ENCODE measurements at places on chromosomes 3 and 15.
A peak's percentile ranks its signal among the peaks of the same experiment; 100 is the strongest.

- DNase-seq, result no peak
These were observed 292.6 kb downstream of the SUCLG2 start for GRCh38 chr3:67361770-67362169.

GRCh38 chr3:68891280-68891943 is 40.9 kb downstream of the TAFA4 start:
- DNase-seq, result no peak

GRCh38 chr15:39881790-39882189 is 38.3 kb downstream of the GPR176 start:
- no peak for DNase-seq

- no peak for DNase-seq
These were observed 23.4 kb upstream of the GNB5 start for GRCh38 chr15:52214553-52214952.

GRCh38 chr15:75237316-75237982 is 20.7 kb upstream of the GOLGA6C start:
- DNase-seq, result no peak

GRCh38 chr3:17885986-17886385 is 143.6 kb upstream of the TBC1D5 start:
- DNase-seq, result no peak

GRCh38 chr15:74857082-74857655 is 14.2 kb upstream of the ULK3 start:
- DNase-seq, result no peak

DNA sequence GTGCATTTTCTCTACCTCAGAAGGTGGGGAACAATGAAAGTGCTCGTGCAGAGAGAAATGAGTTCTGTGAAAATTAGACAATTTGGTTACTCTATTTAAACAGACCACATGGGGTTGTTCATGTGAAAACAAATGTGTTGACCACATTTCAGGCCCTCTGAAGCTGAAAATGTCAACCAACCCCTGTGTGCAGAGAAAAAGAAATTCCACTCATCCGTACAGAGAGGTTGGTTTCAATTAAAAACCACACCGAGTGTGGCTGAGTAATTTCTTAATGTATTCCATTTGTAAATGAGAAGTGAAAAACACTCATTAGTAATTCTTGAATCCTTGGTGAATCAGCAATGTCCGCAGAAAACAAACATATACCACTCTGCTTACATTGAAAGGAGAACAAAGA is 46.9 kb upstream of the SLC7A14 start:
- no peak for DNase-seq

DNA sequence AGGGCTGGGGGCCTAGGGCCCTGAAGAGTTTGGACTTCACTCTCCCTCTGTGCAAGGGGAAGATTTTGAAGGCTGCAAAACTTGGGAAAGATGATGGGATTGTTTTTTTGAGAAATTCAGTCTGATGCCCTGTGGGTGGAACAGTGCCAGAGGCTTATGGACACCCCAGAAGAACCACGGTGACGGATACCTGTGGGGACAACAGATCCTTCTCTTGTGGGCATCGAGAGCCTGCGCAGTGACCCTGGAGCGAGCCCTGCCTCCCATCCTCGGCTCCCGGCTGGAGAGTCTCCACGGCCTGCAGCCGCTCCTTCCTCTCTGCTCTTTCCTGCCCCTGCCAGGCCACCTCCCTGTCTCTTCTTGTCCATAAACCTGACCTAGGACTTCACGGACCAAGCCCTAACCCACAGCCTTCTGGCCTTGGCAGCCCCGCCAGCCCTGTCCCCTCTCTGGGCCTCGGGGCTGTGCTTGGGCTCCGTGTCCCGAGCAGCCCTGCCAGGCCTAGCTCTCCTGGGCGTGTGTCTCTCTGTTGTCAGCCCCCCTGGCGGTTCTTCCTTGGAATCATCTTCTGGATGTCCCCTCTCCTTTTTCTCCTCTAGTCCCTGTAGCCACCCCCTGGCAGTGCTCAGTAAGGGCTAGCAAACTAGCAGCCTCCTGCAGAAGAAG is 98.4 kb downstream of the VGLL4 start:
- DNase-seq, result no peak

- DNase-seq, result no peak
These were observed 35.9 kb upstream of the TFRC start for GRCh38 chr3:196117809-196118208.

DNA sequence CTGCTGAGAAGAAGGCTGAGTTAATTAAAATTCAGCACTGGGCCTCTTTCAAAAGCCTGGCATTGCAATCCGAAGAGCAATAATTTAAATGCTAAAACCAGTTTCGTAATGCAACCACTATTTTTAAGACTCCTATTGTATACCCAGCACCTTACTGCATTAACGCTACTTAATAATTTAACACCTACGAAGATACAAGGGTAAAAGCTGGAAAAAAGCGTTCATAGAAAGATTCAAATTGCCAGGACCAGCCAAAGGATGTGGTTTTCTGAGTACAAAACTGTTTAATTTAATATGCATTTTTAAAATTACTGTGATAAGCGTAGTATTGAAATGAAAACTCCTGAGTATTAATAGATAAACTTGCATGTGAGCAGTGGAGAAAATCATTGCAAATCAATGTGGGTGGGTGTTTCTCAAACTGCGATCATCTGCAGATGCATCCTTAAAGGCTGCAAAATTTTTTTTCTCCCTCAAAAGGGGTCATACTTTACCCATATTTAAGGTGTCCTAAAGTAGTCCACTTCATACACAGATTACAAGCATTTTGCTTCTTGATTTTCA is 12.9 kb upstream of the RASGRP1 start:
- DNase-seq, result no peak

DNA sequence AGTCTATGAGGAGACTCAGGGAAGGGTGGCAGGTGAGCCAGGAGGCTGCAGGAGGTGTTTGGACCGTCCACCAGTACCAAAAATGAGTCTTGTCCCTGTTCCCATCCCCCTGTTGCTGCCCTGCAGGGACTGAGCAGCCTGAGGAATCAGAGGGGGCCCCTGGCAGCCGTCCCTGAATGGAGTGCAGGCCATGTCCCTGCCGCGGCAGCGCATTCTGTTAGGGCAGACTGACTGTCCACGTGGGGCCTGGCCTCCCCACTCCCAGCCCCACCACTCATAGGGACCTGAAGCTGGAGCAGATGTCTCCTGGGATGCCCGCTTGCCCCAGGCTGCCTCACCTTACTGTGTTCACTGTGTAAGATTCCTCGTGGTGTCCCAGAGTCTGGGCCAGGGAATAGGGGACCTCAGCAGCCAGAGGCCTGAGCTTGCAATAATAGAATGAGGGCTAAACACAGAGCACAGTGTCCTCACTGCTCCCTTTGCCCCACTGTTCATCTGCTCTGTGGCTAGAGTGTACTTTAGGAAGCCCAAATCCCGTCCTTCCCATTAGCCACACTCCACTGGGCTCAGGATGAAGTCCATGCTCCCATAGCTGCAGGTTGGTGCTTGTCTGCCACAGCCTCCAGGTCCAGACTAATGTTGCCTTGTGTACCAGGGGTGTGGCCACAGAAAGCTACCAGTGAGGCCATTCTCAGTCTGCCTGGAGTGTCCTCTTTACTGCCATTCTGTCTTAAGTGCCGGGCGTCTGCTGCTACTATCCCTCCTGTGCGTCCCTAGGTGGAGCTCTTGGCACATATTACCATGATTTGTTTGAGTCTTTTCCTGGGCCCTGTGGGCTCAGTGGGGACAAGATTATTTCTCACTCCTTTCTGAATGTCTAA is 63.2 kb downstream of the HCN4 start:
- DNase-seq, result peak; percentile 9

- peak; percentile 4 for DNase-seq
These were observed 737 bp upstream of the ITPR1 start for GRCh38 chr3:4492208-4493013.

DNA sequence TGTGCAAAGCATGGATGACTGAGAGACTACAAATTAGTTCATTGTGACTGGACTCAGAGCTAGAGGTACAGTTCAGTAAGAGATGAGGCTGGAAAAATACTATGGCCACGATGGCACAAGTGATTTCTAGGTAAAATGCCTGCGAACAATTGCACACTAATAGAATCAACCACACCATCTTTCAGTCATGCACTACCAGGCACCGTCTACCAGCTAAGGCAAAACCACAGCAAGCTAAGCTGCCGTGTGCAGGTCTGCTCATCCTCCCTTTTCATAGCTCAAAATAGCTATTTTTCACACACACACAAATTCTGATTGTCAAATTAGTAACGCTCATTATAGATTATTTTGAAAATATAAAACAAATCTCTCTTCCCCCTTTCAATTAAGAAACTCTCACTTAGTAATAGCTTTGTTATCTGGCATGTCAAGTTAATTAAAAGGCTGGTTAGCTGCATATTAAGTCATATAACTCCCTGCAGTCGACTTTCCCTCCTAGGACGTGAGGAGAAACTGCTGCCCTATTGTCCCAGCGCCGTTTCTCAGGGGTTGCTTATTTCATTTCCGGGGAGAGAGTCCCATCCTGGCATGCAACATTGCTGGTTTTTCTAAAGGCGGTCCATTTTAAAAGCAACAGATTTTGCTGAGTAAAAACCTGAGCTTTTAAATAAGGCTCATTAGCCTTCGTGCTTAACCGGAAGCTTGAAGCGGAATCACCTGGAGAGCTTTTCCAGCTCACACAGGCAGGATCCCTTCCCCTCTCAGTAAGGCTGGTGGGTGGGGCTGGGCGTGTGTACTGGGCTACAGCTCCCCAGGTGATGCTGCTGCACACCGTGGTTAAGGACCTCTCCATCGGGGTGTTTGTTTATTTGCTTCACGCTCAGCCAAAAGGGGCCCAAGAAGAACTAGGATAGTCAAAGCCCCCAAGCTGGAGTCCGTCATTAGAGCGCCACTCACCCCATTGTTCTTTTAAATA is 16.9 kb upstream of the MEX3B start:
- DNase-seq, result no peak

DNA sequence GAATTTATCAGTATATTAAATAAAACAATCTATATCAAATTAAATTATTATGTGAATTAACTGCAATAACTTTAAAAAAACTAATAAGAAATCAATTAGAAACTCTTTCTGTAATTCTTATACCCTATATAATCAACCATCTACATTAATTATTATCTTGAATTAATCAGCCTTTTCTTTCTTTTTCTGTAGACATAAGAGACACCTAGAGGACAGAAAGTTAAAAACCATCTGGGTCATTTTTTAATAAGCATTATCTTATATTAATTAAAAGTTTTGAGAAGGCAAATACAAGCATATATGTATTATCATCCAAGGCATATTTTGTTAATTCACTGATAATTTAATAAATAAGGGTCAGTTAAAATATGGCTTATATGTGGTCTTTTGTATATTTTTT is 24.2 kb upstream of the SLC25A26 start:
- no peak for DNase-seq

DNA sequence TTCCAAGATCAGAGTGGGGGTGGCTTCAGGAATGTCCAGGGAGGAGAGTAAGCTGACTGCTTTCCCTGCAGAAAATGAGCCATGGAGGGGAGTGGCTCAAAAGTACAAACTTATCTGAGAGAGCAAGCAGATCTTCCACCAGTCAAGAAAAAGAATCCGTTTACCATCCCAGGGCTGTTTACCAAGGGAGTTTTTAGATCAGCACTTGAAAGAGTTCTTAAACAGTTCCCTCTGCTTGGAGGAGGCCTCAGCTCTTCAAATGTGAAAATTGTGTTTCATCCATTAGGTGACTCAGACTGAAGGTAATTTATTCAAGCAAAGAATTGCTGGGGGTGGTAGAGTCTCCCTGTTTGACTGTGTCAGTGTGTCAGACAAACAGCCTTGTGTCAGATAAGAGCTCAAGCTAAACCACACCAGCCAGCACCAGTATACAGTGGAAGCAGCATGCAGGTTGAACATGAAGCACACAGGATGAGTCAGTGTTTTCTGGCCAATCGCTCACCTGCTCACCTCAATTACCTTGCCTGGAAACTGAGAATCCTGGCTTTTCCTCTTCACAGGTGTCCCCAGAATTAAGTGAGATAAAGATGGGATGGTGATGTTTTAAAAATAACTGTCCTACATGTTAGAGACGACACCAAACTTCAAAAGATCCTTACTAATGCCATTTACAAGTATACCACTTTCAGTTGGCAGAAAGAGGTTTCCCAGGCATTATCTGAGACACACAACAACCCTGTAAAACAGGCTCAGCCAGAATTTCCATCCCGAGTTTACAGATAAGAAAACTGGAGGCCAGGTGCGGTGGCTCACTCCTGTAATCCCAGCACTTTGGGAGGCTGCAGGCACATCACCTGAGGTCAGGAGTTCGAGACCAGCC is 21.7 kb downstream of the SH3BP5 start:
- DNase-seq, result no peak

GRCh38 chr3:159770998-159771397 is 217.6 kb upstream of the IL12A start:
- no peak for DNase-seq

DNA sequence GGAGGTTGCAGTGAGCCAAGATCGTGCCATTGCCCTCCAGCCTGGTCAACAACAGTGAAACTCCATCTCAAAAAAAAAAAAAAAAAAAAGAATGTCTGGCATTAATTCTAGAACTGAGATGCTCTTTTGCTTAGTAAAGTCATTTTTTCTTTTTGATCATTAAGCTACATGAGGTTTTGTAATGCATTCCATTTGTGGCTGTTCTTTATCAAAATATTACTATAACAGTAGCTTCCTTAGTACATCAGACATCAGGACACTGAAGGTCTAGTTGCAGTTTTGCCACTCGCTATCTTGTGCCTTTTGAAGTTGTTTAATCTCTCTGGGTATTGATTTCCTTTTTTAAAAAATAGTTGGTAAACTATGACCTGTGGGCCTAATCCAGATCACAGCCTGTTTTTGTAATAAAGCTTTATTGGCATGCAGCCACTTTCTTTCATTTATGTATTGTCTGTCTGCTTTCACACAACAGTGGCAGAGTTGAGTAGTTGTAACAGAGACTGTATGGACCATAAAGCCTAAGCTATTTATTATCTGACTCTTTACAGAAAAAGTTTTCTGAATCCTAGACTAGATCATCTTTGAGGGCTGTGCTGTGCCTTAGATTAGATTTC is 76.6 kb downstream of the SLC25A26 start:
- no peak for DNase-seq

- no peak for DNase-seq
These were observed 8.6 kb downstream of the FBXL22 start for GRCh38 chr15:63605816-63606215.

- DNase-seq, result no peak
These were observed 231.5 kb downstream of the EFHB start for GRCh38 chr3:19702416-19703078.

GRCh38 chr3:72492240-72492639 is 356.0 kb downstream of the SHQ1 start:
- no peak for DNase-seq

- DNase-seq, result no peak
These were observed 2.3 kb upstream of the UACA start for GRCh38 chr15:70765504-70766281.

- no peak for DNase-seq
These were observed 32.8 kb downstream of the AKAP13 start for GRCh38 chr15:85412956-85413854.

GRCh38 chr15:79037848-79038247 is 52.7 kb downstream of the RASGRF1 start:
- no peak for DNase-seq

- no peak for DNase-seq
These were observed 30.6 kb downstream of the POLG start for GRCh38 chr15:89303986-89304385.

- DNase-seq, result no peak
These were observed 72.6 kb downstream of the TGFBR2 start for GRCh38 chr3:30679045-30679444.
